CD4-positive, alpha-beta T cell treated with Interleukin-4 for 4 hours (primary cell): ENCODE measurements at places on chromosomes 2 and 18.

GRCh38 chr2:164620873-164621763, at the start of gene GRB14:
Gene GRB14 (minus strand): TSS chr2:164621482. CDS start chr2:164621309, 173 bp downstream.
- DNase-seq, result no peak

GRCh38 chr2:218360453-218360852, 3.8 kb downstream of the CATIP start:
- DNase-seq, result no peak

DNA sequence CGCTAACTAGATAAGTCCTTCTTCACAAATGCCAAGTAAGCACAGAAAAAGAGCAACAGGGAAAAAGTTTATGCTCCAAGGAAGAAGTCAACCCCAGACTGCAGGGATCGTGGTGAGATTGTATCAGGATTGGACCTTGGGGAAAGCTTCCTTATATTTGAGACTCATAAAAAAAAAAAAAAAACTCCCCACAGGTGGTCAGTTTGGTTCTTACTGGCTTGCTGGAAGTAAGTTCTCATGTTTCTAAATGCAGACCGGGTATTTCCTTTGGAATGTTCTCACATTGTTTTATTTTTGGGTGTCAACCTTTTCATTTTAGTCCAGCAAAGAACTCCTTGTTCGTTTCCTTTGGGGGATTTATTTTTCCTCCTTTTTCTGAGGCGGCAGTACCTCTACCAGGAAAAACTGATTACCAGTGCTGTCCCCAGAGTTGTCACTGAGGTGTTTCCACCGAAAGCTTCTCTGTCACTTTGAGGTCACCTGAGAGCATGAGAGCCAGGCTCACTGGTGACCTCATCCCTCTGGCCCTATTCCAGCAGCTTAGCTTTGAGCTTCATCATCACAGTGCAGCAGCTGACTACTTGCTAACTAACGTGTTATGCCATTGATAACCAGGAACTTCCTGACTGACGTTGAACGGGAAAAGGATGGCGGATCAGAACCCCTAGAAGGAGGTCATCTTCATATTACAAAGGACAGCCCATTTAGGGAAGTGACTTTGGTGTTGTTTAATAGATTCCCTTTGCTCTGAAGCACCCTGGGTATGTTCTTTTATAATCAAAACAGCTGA, 16.8 kb upstream of the ATP8B1 start:
- DNase-seq, result no peak

DNA sequence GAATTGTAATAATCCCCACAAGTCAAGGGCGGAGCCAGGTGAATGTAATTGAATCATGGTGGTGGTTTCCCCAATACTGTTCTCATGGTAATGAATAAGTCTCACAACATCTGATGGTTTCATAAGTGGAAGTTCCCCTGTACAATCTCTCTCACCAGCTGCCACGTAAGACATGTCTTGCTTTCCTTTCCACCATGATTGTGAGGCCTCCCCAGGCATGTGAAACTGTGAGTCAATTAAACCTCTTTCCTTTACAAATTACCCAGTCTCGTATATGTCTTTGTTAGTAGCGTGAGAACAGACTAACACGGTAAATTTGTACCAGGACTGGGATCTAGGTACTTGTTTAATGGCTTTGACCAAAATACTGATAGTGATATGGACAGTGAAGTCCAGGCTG, 744.3 kb upstream of the REG3G start:
- DNase-seq, result no peak

DNA sequence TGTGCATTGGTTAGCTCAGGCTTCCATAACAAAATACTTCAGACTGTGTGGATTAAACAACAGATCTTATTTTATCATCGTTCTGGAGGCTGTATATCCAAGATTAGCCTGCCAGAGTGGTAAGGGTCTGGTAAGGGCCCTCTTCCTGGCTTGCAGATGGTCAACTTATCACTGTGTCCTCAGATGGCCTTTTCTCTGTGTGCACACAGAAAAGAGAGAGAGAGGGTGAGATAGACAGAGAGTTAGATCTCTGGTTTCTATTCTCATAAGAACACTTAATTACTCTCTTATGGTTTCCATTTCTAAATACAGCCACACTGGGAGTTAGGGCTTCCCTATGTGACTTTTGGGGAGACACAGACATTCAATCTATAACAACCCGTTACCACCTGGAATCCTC, 1003.5 kb downstream of the TSN start:
- DNase-seq, result no peak

DNA sequence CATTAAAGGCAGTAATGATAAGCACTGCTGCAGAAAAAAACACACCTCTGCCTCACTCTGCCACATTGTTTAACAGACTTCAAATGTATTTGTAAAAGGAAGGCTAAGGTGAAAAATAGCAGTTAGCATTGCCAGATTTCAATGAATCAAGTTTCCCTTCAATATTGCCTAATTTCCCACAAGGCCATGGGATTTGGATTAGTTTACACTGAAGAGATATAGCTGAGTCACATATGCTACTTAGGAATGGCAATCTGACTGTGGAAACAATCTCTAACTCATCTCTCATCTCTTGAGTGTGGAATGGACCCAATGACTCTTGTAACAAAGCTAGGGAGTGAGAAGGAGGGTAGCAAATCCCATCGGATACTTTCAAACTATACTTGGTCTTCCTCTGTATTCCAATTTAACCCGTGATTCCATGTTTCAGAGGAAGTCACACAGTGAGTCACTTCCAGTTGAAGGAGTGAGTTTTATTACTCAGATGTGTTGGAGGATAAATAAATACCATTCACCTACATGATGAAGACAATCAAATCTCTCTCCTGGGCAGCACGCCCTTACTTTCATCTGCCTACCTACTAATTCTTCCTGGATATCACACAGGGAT, 5.1 kb downstream of the B4GALT6 start:
- DNase-seq, result no peak

- DNase-seq, result no peak
Observed at GRCh38 chr2:181289698-181290097, 167.5 kb upstream of the ITGA4 start.

DNA sequence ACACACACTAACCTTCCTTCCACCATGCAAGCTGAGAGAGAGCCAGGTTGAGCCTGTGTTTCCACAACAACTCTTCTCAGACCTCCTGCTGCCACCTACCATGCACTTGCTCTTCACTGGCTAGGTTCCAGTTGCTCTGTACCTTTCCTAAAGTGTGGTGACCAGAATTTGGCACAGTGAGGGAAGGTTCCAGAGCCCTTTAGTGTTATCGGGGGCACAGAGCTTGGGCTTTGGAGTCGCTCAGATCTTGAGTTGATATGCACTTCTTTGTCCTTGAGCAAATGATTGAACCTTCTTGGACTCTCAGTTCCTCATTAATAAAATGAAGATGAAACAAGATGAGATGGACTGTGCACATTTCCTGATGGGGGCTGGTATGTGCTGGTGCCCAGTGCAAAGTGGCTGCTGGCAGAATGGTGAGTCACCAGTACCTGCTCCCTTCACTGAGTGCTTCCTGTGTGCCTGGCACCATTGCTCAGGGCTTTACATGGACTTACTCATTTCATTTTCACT, 47.1 kb downstream of the NEDD4L start:
- no peak for DNase-seq

- DNase-seq, result no peak
Observed at GRCh38 chr2:63064197-63064596, 13.6 kb downstream of the OTX1 start.

- DNase-seq, result no peak
Observed at GRCh38 chr2:52571380-52572347, 1195.9 kb upstream of the CHAC2 start.

DNA sequence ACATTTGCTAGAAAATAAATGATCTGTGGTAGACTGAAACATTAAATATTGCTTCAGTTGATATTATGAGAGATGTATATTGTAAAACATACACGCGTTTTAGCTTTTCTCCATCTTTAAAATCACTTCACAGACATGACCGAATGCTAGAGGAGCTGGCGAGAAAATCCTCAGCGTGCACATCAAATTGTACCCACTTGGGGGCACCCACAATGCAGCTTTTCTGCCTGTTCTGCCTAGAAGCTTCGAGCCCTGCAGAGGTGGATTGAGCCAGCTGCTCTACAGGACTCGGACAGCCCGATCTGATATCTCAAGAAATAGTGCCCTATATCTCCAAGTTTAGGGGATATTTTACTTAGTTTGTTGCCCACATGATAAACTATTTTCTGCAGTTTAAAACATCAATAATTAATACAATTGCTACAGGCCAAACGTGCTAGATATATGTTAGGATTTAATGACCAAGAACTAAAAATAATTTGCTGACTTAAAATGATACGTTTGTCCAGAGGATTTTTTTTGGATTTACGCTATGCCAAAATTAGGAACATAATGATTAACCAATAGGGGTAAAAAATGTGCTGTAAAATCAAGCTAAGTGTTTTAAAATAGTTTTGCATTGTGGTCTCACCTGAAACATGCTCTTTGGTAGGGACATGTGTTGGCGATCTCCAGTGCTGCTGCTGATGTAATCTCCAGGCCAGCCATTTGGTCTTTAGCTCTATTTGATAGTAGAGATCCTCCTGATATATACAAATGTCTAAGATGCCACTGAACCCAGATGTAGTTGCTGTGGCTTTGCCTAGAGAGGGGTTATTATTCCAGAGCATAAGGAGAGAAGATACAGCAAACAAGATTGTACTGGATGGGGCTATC, 22.3 kb upstream of the ATP5MC3 start:
- DNase-seq, result peak; percentile 48

DNA sequence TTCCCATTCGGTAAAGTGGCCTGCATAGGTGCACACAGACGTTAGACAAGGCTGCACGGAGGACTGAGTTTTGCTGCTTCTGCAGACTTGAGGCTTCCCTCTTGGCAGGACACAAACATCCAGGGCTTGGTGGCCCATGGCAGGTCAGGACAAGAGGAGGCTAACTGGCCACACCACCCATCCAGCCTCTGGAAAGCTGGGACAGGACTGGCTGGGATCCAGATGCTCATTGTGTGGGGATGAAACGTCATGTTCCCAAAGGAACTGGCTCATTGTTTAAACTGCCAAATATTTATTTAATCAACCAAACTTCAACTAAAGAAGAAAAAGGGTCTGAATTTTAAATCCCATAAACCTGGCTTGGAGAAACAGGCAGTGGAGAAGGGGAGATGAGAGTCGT, 239.1 kb upstream of the EPAS1 start:
- no peak for DNase-seq

GRCh38 chr2:131827481-131828163, 299.9 kb downstream of the CCDC74A start:
- no peak for DNase-seq

- no peak for DNase-seq
Observed at GRCh38 chr18:13221869-13222855, 3.6 kb downstream of the LDLRAD4 start.

DNA sequence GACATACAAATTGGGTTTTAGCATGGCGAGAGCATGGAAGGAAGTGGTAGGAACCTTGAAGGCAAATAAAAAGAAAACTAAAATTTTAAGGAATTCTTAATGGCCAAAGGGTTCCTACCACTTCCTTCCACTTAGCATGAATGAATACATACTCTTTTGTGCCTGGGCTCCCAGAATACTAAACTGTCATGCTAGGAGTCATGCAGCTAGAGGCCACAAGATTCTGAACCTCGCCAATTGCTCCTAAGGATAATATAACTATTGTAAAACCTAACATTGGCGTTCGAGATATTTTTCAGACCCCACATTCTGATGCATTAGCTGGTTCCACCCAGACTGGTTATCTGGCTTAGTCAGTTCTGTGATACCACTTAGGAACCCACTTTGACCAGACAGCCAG, 38.6 kb upstream of the ARHGAP25 start:
- DNase-seq, result no peak

DNA sequence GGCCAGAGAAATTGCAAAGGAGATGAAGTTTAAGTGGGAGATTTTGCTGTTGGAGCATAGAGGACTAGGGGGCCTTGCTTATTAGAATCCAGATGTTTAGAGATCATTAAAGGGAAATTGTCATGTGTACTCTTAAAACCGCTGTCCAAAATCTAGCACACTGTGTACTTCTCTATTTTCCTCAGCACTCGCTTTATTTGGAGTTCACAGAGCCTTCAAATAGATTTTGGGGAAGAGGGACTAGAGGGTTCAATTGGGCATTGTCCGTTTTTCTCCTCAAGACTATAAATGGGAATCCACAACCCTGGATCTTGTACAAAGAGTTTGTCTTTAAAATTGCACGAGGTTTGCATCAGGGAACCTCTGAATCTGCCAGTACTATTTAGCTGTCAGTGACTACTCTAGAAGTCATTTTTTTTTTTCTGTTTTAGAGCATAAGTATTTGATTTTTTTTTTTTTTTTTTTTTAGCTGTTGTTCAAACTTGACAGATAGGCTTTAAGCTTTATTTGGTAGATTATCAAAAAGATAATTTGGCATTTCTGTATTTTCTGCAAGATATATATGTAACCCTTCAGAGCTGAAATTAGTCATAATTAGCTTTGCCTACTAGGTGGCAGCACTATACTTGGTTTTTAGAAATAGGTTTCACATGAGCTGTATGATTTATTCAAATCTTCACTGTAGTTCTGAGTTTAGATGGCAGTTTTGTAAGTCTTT, 14.2 kb downstream of the PMS1 start:
- peak; percentile 26 for DNase-seq

DNA sequence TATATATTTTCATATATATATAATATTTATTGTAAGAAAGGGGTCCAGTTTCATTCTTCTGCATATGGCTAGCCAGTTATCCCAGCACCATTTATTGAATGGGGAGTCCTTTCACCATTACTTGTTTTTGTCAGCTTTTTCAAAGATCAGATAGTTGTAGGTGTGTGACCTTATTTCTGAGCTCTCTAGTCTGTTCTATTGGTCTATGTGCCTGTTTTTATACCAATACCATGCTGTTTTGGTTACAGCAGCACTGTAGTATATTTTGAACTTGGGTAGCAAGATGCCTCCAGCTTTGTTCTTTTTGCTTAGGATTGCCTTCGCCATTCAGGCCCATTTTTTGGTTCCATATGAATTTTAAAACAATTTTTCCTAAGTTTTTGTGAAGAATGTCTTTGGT, 320.1 kb downstream of the CDH2 start:
- no peak for DNase-seq

DNA sequence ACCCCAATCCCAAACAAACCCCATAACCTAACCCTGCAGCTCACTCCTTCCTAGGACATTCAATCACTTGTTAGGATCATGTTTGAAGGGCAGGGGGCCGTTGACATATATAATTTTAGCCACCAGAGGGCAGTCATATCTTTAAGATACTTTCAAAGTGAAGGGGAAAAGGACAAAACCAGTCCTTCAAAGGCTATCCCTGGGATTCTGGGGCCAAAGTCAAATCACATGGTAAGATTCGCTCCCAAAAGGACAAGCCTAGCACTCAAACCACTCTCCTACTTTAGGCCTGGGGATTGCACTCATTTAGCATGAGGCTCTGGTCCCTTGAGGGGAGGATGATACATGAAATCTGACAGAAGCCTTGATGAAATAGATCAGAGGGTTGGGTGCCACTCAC, 44.6 kb downstream of the HAUS1 start:
- peak; percentile 67 for DNase-seq

GRCh38 chr2:96103761-96104486, 12.4 kb downstream of the ADRA2B start:
- no peak for DNase-seq
